Caudate nucleus (tissue), 63 donors: ENCODE measurements at places on chromosomes 6 and 20.

- DNase-seq: no peak
Measured at GRCh38 chr6:109457562-109457996, 2.0 kb upstream of the MICAL1 start.

GRCh38 chr6:55875400-55875799, at the start of gene BMP5:
TSS of gene BMP5 (minus strand) at chr6:55875590. CDS start at chr6:55874865, 725 bp downstream.
- no peak for DNase-seq

DNA sequence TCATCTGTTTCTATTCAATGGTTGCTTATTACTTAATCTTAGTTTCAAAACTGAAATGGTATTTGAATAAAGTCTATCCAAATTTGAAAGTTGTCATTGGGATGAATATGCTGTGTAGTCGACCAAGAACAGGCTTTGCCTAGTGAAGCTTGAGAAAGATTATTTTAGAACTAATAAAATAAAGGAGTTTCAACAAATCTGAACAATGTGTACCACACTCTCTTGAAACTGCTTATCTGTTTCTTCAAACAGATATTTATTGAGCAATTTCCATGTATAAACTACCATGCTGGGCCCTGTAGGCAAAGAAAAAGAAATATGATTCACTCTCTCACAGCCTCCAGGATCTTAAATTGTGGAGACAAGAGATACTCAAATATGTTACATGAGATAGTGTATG, 174.4 kb downstream of the OGFRL1 start:
- DNase-seq: no peak

GRCh38 chr6:25320459-25320858, 41.3 kb downstream of the CARMIL1 start:
- no peak for DNase-seq

GRCh38 chr6:26329763-26330511, 35.1 kb upstream of the BTN3A2 start:
- no peak for DNase-seq

DNA sequence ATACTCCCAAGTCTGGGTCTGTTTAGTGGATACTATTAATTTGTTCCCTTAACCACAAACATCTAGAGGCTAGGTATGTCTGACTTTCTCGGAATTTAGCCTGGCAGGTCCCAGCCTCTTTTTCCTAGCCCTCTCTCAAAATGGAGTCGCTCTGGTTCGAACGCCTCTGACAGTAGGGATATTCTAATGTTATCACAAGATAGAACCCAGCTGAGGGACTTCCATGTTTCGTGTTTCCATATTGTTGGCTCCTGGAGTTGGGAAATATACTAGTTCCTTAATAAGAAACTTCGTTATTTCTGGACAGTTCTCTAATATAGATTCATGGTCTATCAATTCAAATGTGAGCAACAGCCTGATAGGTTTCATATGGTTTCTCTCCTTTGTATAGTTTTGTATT, 16.4 kb downstream of the CYB5R4 start:
- DNase-seq: no peak

DNA sequence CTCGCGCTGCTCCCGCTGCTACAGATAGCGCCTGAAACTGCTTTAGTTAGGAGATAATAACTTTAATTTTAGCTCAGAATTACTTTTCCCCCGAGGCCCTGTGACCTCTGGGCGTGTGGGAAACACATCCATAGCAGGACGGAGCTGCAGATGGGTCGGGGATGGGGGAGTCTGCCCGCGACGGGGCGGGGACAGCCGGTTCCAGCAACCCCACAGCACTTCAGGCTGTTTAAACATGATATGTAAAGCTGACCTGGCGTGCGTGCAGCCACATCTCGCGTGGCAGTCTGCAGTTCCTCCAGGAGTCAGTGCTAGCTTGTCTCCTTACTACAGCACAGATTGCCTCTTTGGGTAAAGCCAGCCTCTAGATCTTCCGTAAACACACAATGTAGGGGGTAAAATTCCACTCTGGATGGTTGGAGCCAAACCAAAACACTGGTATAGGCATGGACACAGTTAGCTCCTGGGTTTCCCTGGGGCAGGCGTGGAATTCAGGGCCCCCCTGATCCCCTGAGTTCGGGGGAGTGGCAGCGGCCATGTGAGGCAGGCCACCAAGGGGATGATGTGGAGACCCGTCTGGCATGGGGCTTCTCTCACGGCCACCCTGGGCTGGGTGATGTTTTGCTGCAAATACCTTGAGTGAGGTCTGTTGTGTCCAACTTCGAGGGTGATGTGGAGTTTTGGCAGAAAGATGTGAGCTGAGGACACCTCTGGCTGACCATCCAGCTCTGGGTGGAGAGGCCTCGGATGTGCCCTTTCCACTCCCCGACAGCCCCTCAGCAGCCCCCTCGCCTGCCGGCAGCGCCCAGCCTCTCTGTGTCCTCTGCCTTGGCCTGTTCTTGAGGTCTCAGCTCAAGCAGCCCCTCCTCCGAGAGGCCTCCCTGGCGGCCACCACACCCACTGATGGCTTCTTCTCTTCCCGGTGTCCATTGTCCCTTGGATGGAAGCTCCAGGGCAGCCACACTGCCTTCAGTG, 214.5 kb downstream of the TAF4 start:
- no peak for DNase-seq

GRCh38 chr6:158402184-158402583, 89.9 kb downstream of the TULP4 start:
- DNase-seq: no peak

GRCh38 chr20:60465993-60466686, 507.9 kb downstream of the CDH26 start:
- DNase-seq: no peak

- no peak for DNase-seq
Measured at GRCh38 chr6:40256831-40257230, 322.6 kb upstream of the MOCS1 start.

GRCh38 chr6:154605178-154605881, 94.8 kb upstream of the CNKSR3 start:
- no peak for DNase-seq

DNA sequence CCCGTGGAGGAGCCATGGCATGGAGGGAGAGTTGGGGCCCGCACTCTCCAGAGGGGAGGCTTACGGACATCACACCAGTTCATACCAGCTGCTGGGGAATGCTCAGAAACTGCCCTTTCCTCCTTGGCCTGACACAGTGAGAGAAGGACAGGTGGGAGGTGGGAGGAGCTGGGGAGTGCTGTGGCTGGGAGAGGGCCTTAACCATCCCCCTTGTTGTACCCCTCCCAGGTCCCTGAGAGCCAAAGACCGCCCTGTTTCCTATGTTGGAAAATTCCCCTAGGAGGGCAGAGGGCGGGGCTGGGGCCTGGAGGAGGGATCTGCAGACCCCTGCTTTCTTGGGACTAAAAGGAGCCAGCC, 24.1 kb downstream of the FOXP4 start:
- DNase-seq: no peak

- no peak for DNase-seq
Measured at GRCh38 chr6:169424149-169424804, 170.6 kb upstream of the THBS2 start.

GRCh38 chr6:42155293-42155692, 12.9 kb upstream of the C6orf132 start:
- DNase-seq: no peak
